ENCODE measurements at places on chromosomes 6 and 20. TPM values are rescaled to one million over a fixed set of nuclear protein-coding genes. Genes with fewer than 3 reads are reported as not detected.

Gene CNR1
- under 0.01 TPM for total RNA-seq

DNA sequence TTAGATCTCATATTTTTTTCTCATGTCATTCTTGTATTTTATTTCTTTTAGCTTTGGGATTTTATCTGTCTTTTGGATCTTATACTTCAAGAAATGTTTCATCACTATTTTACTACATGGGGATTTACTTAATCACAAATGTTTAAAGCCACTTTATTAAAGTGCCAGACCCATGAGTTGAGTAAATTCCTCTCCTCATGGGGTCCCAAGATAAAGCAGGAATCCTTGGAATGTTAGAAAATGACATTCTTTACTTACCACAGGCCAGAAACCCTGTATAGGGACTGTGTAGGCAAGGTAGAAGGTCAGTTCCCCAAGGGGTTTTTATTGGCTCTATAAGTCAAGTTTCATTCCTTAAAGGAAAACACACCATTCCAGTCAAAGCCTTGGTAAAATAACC, 28.4 kb upstream of the OR2J2 start:
- DNase-seq: no peak

GRCh38 chr20:53100476-53100911, 128.3 kb downstream of the TSHZ2 start:
- peak; percentile 82 for DNase-seq

DNA sequence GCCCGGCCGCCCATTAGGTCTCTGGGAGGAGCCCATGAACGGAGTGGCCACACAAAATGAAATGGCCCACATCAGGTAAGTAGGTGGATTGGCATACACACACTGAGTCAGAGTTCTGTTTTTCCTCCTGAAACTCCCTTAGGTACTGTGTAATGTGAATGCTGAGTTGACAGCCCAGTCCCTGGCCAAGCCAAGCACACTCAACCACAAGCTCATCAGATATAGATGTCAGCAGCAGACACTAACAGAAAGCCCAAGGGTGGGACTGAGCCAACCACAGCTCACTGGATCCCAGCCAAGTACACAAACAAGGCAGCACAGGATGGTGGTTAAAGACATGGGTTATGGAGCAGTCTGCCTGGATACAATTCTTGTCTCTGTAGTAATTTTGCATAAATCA, 403.4 kb downstream of the GJA1 start:
- peak; percentile 40 for DNase-seq

GRCh38 chr6:32803416-32803815, 13.4 kb downstream of the HLA-DOB start:
- DNase-seq: no peak

Gene SLC35D3
- not detected for total RNA-seq

DNA sequence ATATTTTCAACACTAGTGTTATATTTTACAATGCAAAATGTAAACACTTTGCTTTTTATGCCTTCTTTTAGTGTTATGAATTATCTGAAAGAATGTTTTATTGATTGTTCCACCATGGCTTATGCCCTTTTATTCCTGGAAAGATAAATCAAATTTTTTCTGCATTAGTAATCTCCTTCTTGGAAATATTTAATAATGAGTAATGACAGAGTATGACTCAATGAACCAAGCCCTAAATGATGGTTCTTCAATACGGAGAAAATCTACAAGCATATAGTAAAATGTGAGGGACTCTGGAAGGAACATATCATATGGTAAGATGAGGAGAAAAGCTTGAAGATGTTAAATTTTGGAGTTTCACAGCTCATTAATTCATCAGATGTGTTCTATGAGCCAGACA, 929.6 kb downstream of the C6orf118 start:
- DNase-seq: no peak

Gene KCNQ5
- total RNA-seq: not detected

DNA sequence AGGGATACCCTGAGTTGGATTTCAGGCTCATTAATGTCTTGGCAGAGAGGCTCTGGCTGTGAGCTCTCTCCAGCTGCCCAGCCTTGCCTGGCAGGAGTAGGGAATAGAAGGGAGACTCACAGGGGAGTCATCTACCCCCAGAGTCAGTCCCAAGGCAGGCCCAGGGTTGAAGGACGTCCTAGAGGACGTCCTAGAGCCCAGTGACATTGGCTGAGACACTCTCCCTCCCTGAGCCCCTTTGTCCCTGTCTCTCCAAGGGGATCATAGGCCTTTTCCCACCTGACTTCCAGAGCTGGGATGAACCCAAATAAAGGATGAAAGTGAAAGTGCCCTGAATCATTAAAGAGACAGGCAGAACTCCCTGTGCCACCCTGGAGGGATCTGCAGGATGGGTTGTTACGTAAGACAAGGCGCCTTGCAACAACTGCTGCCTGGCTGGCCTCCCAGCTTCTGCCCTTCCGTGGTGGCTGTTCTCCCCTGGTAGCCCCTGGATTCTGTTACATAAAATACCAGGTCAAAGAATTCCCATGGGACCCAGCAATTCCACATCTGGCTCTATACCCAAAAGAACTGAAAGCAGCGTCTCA, 53.6 kb upstream of the SIRPA start:
- no peak for DNase-seq

Gene PRDM13
- not detected for total RNA-seq

DNA sequence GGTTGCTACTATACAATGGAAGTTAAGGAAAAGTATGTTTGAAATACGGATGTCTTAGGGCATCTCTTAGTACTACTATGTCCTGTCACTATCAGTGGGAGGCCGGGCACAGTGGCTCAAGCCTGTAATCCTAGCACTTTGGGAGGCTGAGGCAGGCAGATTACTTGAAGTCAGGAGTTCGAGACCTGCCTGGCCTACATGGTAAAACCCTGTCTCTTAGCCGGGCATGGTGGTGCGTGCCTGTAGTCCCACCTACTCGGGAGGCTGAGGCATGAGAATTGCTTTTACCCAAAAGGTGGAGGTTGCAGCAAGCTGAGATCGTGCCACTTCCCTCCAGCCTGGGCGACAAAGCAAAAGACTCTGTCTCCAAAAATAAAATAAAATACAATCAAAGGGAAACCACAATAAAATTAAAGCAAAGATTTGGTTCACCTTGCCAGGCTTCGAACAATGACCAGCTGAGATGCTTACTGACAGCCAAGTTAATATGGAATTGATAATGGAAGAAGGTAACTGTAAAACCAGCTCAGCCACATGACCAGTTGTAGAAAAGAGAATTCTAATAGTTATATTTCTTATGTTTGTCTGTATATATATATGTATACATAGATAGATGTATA, 6.5 kb downstream of the CD24 start:
- no peak for DNase-seq

DNA sequence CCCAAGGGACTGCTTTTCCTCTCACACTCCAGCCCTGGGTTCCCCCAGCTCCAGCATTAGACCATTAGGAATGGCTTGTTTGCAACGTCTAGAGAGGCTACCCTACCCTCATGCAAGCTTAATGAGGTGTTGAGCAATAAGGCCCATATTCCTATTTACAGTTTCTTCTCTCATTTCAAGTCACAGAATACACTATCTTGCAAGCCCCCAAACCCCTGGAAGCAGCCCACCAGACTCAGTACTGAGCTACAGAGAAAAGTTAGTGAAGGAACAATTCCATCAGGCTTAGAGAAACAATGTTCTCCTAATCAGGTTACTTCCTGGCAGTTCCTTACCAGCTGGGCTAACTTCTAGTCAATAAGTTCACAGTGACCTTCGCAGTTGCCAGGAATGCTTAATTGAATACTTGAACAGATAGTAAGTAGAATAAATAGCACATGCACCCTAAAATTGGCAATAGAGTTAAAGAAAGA, 606.5 kb upstream of the NOX3 start:
- DNase-seq: no peak

Gene CCN6
- not detected for total RNA-seq

DNA sequence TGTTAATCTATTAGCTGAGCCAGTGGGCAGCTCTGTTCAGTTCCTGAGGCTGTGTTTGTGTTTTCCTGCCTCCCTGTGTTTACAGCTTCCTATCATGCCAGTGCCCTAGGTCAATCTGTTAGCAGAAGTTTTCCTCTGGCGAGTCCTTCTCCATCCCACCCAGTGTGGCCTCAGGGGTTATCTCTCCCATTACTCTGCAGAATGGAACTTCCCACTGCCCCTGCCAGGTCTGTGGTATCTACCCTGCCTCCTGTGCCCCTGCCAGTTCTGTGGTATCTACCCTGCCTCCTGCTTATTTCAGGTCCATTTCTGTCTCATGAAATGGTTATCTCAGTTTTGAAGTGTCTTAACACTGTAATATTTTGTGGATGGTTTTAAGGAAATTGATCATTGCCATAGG, 63.1 kb downstream of the SLX4IP start:
- peak; percentile 46 for DNase-seq

Gene FAXC
- 1.3 TPM for total RNA-seq

Gene TBX18
- 4.4 TPM for total RNA-seq

- peak; percentile 78 for DNase-seq
These were observed 497.8 kb downstream of the PREX1 start for GRCh38 chr20:48329676-48330664.

DNA sequence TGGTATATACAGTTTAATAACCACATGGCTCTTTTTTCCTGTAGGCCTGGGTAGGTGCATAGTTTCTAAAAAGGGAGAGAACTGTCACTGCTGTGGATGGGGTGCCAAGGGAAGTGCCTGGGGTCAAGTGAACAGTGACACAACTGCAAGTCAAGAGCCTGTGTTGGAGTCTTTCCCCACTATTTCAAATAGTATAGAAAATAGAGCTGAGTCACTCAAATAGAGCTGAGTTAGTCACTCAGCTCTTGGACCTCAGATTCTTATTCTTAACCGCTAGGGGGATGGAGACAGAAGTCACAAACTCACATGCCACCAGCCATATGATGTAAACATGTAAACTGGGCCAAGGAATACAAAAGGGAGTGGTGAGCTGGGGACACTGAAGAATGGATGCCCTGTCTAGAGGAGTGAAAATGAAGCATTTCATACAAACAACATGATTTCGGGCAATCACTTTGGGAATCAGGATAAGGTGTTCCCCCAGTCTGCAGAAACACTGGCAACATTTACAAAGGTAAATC, 2.1 kb downstream of the NQO2 start:
- peak; percentile 85 for DNase-seq

Gene C6orf136
- total RNA-seq: 5.6 TPM

DNA sequence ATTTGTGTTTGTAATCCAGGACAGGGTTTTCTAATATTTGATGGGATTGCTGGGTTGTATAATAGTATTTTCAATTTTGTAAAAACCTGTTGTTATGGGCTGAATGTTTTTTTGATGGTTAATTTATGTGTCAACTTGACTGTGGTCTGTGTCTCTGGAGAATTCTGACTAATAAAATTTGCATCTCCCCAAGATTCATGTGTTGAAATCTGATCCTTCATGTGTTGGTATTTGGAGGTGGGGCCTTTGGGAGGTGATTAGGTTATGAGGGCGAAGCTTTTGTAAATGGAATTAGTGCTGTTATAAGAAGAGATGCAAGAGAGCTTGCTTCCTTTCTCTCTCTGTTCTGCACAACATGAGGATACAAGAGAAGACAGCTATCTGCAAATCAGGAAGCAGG, 48.7 kb upstream of the SAMD5 start:
- no peak for DNase-seq

GRCh38 chr20:14729390-14729789, 392.0 kb upstream of the FLRT3 start:
- no peak for DNase-seq

DNA sequence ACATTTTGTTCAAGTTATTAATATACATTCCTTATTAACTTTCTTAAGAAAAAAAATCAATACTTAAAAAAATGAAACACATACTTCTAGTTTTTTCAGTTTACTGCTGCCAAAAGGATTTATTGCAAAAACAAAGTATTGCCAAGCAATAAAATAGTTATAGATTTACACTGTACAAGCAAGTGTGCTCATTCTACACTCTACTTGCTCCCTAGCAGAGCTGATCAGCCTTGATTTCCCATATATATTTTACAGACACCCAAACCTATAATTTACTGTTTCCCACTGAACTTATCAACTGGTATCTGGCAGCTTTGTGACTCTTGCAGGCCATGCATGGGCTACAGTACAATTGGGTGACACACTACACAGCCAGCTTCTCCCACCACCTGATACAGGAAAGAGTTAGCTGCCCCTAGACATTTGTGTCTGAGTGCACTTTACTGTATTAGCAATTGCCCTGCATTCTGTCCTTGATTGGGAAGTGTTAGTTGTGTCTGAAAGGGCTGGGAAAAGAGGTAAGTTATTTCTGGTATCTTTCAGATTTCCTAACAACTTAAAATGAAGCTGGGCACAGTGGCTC, 156.0 kb upstream of the BEND3 start:
- no peak for DNase-seq

DNA sequence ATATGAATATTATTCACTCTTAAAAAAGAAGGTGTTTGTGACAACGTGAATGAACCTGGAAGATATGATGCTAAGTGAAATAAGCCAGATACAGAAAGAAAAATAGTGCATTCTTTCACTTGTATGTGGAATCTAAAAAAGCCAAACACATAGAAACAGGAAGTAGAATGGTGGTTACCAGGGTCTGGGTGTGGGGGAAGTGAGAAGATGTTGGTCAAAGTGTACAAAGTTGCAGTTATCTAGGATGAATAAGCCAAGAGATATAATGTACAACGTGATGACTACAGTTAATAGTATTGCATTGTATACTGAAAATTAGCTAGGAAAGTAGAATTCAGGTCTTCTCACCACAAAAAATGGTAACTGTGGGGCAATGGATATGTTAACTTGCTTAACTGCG, 151.1 kb upstream of the HCRTR2 start:
- no peak for DNase-seq

- DNase-seq: no peak
These were observed 165.2 kb upstream of the CST7 start for GRCh38 chr20:24783631-24784492.

DNA sequence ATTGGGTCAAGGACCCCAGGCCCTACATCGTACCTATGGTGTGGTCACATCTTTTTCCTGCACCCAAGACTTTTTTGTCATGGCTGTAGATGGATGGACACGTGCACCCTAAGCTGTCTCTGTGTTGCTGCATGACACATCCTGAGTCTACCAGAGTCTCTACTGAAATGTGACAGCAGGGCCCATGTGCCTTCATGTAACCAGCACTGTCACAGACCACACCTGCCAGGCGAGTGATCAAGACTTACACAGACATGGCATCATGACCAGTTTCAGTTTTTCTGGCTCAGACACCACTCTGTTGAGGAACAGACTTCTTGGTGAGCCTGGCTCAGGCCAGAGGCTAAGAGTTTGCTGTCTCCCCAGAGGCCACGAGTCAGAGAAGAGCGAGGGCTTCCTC, 7.6 kb downstream of the PRND start:
- DNase-seq: no peak

All from lung microvascular endothelial cell (primary cell).